ENCODE measurements at places on chromosomes 11 and 22.
A peak's percentile ranks its signal among the peaks of the same experiment; 100 is the strongest.

GRCh38 chr22:19875531-19876313 lies 21.0 kb upstream of the GNB1L start:
- no peak for DNase-seq

DNA sequence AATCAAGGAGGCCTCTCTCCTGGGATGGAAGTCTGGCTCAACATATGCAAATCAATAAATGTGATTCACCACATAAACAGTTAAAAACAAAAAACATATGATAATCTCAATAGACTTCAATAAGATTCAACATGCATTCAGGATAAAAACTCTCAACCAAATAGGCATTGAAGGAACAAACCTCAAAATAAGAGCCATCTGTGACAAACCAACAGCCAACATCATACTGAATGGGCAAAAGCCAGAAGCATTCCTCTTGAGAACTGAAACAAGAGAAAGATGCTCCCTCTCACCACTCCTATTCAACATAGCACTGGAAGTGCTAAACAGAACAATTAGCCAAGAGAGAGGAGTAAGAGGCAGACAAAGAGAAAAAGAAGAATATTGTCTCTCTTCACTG lies 54.0 kb upstream of the SEZ6L start:
- DNase-seq = no peak

GRCh38 chr11:2567026-2567671 lies 122.3 kb downstream of the KCNQ1 start:
- DNase-seq = no peak

GRCh38 chr11:17735818-17736578 lies 1.4 kb downstream of the KCNC1 start:
- no peak for DNase-seq

GRCh38 chr11:120827198-120827597 lies 196.7 kb upstream of the TBCEL start:
- DNase-seq = no peak

- no peak for DNase-seq
Measured at GRCh38 chr11:63623513-63624140, 9.4 kb upstream of the PLAAT3 start.

- DNase-seq = no peak
Measured at GRCh38 chr11:67436459-67437081, 912 bp downstream of the PTPRCAP start.

DNA sequence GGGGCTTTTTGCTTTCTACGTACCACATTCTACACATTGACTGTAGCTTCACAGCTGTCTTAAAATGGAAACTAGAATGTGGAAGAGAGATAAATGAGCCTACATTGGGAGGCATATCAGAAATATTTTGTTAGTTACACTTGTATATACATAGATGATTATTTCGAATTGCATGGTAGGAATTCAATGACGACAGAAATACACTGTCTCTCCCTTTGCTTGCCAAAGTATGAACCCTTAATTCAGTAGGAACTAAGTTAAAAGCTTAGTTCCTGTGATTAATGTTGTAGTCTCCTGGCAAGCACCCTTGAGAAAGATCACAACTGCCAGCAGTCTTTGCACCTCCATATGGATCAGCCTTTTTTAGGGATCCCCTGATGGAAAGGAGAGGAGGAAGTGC lies 10.1 kb downstream of the C11orf87 start:
- no peak for DNase-seq

DNA sequence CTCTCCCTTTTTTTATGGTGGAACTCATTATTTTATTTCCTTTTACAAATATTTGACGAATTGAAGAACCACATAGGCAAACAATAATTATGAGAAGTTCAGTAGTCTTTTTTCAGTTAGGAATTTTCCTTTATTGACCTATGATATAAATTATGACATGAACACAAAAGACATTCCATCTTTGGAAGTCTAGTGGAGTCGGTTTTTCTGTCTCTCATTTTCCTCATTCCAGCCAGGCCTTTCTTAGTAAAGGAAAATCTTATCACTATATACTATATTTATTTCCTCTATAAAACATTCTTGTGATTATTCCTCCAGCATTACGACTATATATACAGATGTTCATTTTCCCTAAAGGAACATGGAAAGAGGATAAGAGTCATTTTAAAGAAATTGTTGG lies 1046.1 kb downstream of the DLG2 start:
- no peak for DNase-seq

DNA sequence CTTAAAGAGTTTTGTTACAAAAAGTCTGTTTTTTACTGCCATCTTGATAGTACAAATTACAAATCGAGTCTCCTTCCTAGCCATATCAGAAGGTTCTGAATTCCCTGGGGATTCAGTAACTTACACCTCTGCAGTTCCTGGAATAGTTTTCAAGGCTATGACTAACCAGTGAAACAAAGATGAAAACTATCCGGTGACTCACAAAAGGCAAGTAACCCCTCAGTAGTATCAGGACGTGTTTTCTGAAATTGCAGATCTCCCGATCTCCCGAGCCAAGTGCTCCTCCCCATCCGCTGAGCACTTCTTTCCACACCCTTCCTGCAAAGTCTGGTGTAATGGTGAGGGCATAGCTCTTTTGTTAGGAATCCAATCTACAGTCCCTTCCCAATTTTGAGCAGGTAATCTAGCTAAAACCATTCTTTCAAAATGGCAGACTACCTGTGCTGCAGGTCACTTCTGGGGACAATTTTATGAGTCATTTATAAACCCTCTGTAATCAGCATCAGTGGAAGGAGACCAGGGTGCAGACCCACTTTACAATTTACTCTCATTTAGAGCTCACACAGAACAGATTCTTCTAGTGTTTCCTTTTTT lies 7.7 kb downstream of the E2F8 start:
- DNase-seq = peak; percentile 31

GRCh38 chr11:30635401-30635989 lies 49.3 kb upstream of the MPPED2 start:
- no peak for DNase-seq

- no peak for DNase-seq
Measured at GRCh38 chr11:120372296-120372695, 36.1 kb downstream of the ARHGEF12 start.

DNA sequence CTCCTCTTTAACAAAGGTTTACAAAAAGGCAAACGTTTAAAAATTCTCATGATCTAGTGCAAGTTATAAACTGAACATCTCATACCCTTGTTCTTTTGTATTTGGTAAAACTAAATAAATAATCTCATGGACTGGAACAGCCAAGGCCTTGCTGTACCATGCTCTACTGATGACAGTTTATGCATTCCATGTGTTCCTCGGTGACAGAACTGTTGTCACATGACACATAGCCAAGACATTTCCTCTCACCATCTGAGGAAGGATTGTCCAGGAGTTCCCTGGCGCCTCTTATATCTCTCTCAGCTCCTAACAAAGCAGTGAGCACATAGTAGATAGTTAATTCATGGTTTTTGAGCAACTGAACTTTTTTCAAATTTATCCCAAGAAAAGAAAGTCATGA lies 12.6 kb downstream of the CCDC83 start:
- DNase-seq = no peak

All from GM04504 (cell line).